ENCODE measurements at places on chromosomes 6 and 20.

- DNase-seq, result no peak
Observed at GRCh38 chr6:21173678-21174077, 419.9 kb upstream of the SOX4 start.

GRCh38 chr6:6533176-6533575 is 55.3 kb upstream of the LY86 start:
- no peak for DNase-seq

GRCh38 chr6:151722342-151722741 is 85.1 kb upstream of the ESR1 start:
- no peak for DNase-seq

- no peak for DNase-seq
Observed at GRCh38 chr6:91667596-91667995, 1080.7 kb upstream of the MAP3K7 start.

DNA sequence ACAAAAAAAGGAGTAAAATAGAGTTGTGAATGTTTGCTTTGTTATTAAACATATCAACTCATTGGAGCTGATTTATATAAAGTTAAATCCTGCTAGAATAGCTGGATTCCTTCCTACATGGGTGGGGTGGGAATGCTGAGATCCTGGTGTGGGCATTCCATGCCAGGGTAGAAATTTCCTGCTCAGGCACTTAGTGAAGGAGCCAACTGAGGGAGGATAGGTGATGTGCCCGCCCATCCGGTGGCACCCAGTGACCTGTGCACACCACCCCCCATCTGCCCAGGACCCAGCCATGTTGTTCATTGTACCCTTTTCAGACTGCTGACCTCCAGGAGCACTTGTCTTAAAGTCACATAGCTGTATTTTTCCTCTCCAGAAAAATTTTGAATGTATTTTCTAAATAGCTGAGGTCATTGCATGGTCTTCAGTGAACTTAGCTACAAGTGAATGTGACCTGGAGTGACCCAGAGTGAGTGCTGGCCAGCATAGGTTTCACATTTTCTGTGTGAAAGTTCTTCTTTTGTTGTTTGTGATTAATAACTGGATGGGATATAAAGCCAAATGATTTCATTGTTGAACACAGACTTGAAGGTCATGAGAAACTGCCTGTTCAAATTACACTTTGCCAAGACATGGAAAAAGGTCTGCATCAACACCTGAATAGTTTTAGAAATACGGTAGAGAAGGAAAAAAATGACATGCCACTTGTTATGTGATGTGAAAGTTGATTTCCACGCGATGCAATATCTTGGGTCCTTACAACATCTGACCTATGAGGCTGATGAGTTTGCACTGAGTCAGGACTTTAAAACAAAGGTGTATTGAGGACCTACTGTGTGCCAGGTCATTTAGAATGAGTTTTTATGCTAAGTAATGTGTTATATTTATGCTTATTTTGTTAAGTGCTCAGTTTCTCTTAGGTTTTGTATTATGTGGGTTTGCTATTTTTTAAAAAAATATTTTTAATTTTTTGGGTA is 77.2 kb downstream of the UTRN start:
- DNase-seq, result no peak

GRCh38 chr6:124535746-124536145 is 426.5 kb upstream of the RNF217 start:
- no peak for DNase-seq

DNA sequence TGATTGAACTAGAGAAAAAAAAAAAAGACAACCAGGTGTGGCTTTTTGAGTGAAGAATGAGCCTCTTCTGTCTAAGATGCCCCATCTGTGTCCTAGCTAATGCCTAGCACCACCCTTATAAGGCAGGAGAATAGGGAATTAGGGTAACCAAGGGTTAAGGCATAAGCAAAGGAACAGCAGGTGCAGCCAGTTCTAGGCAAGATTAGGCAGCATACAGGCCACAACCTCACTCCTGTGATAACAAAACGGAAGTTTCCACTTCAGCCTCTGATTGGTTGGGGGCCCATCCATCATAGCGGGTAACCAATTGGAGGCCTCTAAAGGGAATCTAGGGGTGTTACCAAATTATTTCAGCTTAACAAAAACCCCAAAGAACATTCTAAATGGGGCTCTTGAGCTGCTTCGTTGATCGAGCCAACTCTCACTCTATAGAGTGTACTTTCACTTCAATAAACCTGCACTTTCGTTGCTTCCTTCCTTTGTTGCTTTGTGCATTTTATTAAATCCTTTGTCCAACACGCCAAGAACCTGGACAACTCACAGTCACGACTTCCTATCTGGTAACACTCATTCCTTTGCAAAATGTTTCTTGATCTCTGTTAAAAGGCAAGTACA is 61.9 kb upstream of the TAGAP start:
- DNase-seq, result peak; percentile 91

- DNase-seq, result no peak
Observed at GRCh38 chr20:61163031-61163430, 89.0 kb upstream of the CDH4 start.

GRCh38 chr6:76707630-76708029 is 635.2 kb upstream of the IMPG1 start:
- no peak for DNase-seq

GRCh38 chr6:31096215-31096614 is 16.2 kb downstream of the C6orf15 start:
- no peak for DNase-seq

DNA sequence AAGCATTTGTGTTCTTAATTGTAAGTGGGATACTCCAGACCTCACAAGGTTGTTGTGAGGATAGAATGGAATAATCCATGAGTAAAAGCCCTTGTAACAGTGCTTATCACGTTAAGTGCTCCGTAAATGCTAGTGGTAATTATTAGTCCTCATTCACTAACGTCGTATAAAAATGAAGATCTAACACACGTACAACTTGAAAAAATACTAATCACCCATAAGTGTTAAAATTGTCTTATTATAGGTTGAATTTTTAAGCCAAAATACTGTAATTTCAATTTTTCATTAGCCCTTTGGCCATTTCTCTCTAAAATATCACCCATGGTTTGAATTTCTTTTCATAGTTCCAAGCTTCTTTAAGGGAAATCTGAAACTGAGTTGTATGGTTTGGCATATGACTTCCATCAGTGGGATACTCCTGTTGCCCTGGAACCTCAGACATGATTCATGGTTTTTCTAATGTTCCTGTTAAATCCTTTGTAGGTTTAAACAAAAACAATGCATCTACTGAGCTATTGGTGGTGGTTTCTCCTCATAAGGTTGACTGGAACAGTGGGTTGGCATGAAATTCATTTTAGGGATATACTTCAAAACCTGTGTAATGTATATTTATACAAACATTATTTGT is 19.1 kb downstream of the XRN2 start:
- no peak for DNase-seq
